ENCODE measurements at places on chromosomes 5 and 9.

- no peak for DNase-seq
Measured at GRCh38 chr9:5112646-5113045, 72.8 kb downstream of the INSL6 start.

GRCh38 chr5:146185161-146185560 is 2.7 kb upstream of the LARS1 start:
- no peak for DNase-seq

DNA sequence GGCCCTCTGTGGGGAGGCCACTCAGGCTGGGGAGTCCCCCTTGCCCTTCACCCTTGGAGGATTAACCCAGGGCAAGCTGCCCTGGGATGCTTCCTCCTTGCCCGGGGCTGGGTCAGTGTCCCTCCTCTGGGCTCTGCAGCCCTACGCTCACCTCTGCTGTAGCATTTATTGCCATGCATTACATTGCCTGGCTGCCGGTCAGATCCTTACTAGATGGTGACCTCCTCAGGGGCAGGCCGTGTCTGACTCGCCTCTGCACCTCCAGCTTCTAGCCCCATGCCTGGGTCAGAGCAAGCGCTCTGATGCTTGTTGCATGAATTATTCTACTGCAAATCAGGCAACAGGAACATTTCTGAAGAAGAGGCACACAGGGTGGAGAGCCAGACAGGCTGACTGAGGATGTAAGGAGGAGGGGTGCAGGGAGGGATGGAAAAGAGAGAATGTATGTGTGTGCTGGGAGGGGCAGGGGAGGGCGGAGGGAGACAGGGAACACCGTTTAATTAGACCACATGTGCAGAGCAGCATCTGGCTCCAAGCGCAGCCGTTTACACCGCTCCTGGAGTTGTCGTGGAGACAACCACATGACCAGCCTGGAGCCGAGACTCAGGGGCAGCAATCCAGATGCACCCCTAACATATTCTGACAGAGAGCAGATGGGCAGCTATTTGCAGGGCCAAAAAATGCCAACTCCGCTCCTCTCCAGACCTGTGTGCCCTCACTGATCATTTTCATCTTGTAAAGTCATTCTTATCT is 117.0 kb downstream of the CRB2 start:
- DNase-seq, result no peak

GRCh38 chr5:176809544-176810080 is 747 bp upstream of the UNC5A start:
- no peak for DNase-seq

DNA sequence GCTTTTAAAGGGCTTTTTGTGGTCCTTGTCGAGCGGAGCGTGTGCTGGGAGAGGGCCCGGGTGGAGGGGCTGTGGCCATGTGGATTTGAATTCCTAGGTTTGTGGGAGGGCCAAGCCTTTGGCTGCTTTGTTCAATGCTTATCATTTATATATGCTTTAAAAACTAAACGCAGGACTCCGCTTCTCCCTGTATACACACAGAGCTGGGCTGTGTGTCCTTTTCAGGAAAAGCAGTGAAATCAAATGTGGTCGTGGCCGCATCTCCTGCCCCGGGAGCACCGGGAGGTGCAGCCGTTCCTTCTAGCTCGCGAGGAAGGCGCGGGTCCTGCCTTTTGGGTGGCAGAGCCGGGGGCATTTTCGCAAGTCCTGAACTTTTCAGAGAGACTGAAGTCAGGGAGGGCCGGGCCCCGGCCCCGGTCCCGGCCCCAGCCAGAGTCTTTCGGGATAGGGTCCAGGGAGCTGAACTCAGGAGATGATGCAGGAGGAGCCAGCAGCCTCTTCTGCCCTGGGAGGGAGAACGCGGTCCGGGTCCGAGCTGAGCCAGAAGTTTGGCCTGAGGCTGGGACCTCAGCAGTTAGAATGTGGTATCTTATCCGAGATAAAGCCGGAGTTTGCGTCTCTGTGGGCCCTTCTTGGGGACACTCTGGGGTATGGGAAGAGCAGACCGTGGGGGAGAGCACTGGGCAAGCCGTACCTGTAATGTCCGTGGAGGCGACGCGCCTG is 158.8 kb downstream of the C9orf152 start:
- peak; percentile 44 for DNase-seq

DNA sequence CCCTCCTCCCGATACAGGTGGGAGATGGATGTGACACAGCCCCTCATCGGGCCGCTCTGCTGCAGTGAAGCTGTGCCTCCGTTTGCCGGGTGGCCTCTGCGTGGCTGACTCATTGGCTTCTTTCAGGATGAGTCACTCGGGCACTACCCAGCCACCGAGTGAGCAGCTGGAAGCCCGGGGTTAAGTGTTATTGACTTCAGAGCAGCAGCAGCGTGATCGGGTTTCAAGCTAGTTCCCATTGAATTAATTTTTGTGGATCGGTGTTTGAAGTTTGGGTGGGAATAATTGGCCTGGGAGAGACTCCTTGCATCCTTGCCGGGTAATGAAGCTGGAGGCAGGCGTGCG is 266.4 kb upstream of the IRX4 start:
- DNase-seq, result no peak

GRCh38 chr5:88405783-88406182 is 137.1 kb upstream of the TMEM161B start:
- DNase-seq, result peak; percentile 9

DNA sequence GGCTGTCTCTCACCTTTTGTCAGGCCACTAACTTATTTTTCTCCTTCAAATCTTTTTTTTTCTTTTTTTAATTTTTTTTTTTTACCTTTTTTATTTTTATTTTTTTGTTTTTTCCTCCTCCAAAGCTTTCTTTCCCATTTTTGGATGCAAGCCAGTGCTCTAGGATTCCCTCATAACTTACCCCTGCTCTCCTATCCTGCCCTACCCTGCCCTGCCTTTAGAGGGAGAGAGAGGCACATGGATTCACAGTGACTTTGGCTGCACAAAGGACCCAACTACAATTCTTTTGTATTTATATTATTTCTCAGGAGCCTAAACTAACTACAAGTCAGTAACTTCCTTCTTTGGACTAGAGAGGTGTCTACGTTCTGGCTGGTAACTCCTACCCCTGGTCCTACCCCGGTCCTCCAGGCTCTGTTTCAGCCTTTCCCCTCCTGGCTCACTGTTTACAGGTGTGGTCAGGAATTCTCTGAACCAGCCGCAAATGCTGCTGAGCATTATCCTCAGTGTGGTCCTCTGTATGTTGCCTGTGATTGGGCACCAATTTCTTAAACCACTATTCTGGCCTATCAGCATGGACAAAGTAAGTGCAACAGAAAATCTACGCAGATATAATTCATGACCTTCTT is 8.4 kb upstream of the RUSC2 start:
- peak; percentile 75 for DNase-seq
